Omental fat pad (tissue), 4 donors: ENCODE measurements at places on chromosomes 1 and 21.
A peak's percentile ranks its signal among the peaks of the same experiment; 100 is the strongest.

- DNase-seq: no peak
Measured at GRCh38 chr1:231976231-231976630, 349.6 kb downstream of the DISC1 start.

DNA sequence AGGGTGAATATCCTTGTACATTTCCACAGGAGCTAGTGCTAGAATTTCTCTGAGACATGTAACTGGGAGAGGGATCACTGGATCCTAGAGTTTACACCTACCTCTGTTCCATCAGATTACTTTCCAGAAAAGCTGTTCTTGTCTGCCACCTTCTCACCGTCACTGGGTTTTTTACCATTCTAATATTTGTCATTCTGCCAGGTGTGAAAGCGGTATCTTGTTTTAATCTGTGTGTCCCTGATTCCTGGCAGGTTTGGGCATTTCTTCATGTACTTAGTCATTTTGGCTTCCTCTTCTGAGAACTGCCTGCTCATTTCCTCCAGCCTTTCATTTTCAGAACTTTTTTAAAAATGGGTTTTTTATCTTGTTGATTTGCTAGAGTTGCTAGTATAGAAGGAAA lies 5.1 kb downstream of the PMF1 start:
- no peak for DNase-seq

DNA sequence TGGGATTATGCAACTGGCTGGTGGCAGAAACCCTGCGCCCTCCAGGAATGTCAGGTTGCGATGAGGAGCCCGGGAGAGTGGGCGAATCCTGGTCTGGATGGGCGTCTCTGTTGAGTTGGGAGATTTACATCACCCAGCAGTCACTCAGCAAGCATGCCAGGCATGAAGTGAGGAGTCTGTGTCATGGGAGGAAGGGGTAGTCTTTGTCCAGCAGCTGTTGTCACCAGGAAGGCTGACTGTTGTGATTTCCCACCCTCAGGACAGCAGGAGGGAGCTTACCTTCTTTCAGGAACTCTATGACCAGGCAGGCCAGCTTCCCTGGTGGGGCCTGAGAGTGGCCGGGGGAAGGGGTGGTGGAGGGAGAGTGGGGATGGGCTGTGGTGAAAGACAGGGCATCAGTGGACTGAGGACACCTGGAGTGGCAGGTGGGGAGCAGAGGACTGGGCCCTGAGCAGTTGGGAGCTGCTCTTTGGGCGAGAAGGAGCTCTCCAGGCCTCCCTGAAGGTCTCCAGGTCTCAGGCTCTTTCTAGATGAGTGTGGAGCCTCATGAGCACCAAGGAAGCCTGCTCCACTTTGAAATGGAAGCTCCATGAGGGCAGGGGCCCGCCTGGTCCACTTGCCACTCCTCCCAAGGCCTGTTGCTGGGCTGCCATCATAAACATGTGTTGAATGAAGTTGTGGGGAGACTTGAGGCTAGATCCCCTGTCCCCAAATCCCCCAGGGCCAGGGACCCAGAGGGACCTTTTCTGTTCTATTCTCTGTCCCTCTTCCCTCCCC lies 21.3 kb upstream of the PKP1 start:
- no peak for DNase-seq

DNA sequence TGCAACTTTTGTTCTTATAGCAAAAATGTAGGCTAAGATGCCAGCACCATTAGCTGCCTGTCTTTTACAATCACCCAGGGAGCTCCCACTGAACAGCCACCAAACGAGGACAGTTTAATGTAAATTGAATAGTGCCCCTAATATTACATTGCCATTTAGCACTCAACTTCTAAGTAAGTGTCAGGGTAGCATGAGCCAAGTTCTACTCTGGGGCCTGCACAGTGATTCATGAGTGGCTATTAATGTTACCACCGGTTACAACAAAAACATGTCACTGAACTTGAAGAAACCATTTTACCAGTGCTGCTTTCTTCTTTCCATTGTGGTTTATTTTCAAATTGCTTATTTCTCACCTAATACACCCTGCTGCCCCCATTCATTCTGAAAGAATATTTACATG lies 295.6 kb upstream of the RRP15 start:
- DNase-seq: no peak

GRCh38 chr1:165300400-165300903 lies 56.1 kb downstream of the LMX1A start:
- DNase-seq: no peak

GRCh38 chr1:106659490-106660244 lies 396.8 kb upstream of the PRMT6 start:
- no peak for DNase-seq

DNA sequence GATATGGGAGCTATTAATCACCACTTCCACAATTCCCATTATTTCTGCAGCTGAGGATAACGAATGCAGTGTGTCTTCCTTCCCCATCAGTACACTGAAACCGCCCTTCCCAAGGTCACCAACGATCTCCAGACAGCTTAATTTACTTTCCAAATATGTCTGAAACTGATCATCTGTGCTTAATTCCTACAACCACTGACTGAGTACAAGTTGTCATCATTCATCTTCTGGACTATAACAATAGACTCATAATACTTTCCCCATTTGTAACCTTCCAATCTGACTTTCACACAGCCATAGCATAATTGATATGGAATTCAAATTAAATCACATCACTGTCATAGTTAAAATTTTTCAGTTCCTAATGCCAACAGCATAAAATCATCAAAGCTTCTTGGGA lies 17.4 kb downstream of the DNM3 start:
- no peak for DNase-seq

DNA sequence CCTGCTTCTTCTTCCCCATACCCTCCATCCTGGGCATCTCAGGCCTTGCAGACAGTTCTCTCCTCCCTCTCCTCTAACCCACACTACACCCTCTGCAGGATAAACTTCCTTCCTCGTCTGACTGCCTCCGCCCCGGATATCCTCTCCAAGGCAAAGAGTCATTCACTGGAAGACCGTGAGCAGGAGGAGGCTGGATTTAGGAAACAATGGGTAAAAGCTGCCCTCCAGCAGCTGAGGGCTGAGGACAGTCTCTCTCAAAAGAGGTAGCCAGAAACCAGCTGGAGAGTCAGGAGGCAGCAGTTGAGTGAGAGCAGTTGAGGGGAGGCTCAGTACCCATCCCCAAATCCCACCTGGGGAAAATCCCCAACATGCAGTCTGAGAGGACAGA lies 1.4 kb downstream of the CSRP1 start:
- no peak for DNase-seq

GRCh38 chr1:225146478-225146877 lies 217.0 kb downstream of the DNAH14 start:
- no peak for DNase-seq

GRCh38 chr1:101365186-101365585 lies 128.4 kb downstream of the S1PR1 start:
- DNase-seq: no peak

DNA sequence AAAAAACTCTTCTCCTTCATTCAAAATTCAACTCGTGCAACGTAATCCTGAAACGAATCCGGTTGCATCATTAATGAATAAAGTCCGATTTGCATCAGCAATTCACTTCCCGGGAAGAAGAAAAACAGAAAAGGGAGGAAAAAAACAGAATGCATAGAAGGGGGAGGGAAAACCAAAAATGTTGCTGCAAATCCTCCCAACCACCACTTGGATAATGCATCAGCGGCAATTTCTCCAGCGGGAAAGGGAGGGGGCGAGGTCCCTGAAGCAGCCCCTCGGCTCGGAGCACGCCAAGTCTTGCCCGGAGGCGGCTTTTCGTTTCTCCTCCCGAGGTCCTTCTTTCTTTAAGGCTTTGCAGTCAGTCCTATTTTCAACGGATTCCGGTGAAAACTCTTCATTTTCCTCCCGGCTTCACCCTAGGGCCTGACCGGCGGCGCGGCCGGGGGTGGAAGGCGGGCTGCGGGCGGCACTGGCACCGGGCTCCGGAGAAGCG lies 723 bp downstream of the CDC42BPA start:
- no peak for DNase-seq

GRCh38 chr1:77271852-77272580 lies 9.8 kb upstream of the AK5 start:
- DNase-seq: no peak

DNA sequence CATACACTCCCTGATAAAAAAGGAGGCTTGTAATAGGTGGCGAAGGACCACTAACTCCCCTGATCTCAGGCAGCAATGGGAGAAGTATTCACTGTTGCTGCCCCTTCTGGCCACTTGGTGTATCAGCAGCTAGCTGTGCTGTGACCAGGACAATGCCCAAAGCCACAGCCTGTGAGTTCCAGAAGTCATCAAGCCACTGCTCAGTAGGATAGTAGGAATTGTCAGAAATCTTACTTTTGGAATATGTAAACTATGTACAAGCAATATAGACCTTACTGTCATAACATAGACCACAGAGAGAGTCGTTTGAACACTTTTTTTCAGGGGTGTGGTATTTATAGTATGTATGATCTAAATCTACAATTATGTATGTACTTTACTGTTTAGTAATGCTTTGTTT lies 248.3 kb upstream of the CAMK1G start:
- no peak for DNase-seq

DNA sequence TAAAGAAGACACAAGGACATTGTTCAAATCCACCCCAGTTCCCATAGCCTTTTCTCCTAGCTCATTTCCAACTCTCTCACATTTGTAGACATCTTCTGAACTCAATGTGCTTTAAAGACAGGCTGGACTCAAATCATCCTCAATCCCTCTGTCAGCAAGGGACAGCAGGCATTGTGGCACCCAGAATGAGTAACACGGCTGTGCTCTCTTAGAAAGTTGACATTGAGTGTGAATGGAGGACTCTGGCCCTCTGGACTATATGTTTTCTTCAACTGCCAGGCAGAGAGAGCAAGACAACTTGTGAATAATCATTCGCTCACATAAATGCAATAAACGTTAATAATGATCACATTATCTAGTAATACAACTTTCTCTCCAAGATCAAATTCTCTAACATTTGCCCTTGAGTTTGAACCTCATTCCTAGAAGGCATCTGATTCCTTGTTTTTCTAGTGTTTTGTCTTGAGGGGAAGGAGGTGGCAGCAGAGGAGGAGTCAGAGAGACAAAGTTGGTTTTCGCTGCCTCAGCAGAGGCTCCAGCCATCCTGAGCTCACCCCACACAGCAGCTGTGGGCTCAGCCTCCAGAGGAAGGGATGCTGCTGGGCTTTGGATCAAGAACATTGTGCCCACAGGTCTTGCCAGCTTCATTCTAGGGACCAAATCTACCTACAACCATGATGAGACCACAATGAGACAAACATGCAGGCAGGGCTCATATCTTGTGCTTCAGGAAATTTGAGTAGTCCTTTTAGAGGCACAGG lies 85.1 kb downstream of the BCAR3 start:
- no peak for DNase-seq

DNA sequence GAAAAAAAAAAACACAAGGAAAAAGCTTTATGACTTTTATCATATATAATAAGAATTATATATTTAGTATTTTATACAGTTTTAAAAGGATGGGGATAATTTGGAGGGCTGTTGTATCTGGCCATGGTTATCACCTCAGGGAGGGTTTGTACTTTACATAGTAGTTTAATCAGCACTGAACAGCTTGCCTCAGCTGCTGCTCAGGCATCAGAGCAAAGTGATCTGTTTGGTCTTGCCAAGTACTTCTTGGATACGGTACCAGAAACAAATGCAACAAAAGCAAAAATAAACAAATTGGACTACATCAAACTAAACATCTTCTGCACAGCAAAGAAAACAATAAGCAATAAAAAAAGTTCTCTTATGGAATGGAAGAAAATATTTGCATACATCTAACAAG lies 2.6 kb upstream of the SPTA1 start:
- no peak for DNase-seq

- DNase-seq: peak; percentile 77
Measured at GRCh38 chr21:35256468-35256988, 207.4 kb upstream of the RUNX1 start.

- no peak for DNase-seq
Measured at GRCh38 chr1:29504196-29504595, 267.9 kb downstream of the PTPRU start.

DNA sequence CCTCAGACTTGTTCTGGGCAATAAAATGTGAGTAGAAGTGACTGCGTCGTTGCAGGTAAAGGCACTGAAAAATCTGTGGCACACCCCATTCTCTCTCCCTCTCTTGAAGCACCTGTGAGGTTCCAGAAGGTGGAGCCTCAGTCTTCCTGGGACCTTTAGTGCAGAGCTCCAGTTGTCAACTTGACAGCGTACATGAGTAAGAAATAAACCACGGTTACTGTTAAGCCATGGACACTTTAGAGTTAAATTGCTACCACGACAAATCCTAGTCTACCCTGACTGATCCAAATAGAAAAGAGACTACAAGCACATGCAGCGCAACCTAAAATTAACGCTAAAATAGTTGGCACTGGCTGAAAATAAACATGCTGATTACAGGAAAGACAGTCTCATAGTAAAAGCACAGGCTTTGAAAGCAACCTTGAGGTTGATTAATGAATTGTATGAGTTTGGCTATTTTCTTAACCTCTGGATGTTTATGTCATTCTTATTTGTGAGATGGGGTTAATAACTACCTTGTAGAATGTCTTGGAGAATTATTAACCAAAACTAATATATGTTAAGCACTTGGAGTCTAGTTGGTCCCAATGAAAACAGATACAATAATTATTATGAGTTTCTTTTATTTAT lies 93.0 kb upstream of the PLPPR4 start:
- DNase-seq: no peak
